ENCODE measurements at places on chromosomes 6 and 20.

DNA sequence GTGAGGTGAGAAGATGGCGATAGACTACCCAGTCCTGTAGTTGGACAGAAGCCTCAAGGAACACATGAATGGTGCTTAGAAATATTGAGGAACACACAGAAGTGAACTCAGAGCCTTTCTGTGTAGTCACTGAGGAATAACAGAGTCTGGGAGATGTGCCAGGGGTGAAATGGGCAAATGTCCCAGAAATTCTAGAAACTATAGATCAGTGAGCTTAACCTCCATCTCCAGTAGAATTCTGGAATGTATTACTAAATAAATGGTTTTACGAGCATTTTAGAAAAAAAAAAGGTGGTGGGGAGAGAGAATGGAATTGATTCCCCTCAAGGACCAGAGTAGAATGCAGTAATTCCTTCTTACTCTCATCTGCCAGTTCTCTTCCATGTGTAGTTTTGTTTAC is 380.0 kb downstream of the LMBRD1 start:
- DNase-seq, result no peak

DNA sequence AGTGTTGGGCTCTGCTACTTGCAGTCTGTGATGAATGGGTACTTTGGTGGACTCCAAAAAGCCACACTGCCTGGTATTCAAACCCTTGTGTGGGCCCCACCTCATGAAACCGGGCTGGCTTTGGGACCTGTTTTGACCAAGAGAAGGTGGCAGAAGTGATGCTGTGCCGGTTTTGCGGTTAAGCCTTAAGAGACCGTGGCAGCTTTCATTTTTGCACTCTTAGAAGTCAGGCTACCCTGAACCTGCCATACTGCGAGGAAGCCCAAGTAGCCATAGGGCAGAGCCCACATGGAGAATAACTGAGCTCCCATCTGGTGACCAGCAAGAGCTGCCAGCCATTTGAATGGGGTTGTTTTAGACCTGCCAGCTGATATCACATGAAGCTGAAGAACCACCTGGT is 10.2 kb downstream of the SULF2 start:
- DNase-seq, result no peak

GRCh38 chr6:152671171-152671570 is 26.5 kb upstream of the MYCT1 start:
- DNase-seq, result no peak

DNA sequence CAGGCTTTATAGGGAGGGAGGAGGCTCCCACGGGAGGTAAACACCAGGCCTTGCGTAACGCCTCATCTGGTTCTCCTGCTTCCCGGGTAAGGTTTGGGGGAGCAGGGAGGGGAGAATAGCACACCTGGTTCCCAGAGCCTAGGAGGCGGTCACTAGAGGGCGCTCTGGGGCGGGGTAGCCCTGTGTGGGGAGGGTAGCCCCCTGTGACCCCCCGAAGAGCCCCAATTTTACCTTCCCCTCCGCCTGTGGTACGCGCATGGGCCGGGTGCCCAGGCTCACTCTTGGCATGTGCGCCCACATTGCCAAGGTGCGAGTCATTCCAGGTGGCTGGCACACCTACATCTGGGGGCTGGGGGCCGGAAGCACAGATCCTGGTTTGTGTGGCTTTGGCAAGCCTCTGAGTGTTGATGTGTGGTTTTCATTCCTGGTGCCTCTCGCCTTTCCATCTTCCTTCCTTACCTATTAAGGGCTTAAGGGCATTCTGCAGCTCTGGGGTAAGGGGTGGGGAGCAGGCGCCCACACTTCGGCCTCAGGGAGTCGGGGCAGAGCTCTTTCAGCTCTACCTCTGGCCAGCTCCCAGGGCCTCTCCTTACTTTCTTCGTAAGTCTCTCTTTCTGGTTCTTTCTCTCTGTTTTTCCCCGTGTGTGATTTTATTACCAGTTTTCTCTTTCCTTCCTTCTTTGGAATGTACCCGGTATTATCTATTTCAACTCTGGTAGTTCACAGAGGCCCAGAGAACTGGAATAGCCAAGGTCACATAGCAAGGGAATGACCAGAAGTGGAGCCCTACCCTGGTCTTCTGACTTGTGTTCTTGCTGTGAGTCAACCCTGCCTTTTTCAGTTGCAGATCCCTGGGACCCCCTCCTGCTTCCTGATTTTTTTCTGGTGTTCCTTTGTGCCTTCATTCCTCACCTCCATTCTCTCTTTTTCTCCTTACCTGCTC is 492 bp upstream of the RNF39 start:
- no peak for DNase-seq

DNA sequence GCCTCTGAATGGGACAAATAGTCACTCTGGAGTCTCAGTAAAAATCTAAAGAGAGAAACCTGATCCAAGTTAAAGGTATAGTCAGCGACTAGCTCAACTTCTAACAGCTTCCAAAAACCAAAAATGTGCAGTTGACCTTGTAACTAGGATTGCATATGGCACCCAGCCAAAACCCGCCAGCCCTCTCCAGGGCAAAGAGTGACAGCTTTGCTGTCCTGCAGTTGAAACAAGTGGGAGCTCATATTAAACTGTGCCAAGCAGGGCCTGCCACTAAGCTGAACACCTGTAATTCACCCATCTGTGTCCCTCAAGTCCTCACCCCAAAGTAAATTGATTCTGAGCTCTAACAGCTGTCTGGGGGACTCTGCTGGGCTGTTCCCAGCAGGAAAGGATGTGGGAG is 695.3 kb downstream of the MAFB start:
- no peak for DNase-seq

GRCh38 chr6:36314221-36315014 is 22.3 kb downstream of the BNIP5 start:
- DNase-seq, result no peak

- no peak for DNase-seq
These were observed 68.5 kb downstream of the BANF2 start for GRCh38 chr20:17768271-17768670.

- DNase-seq, result no peak
These were observed 7.9 kb upstream of the SLC2A10 start for GRCh38 chr20:46701556-46701955.

DNA sequence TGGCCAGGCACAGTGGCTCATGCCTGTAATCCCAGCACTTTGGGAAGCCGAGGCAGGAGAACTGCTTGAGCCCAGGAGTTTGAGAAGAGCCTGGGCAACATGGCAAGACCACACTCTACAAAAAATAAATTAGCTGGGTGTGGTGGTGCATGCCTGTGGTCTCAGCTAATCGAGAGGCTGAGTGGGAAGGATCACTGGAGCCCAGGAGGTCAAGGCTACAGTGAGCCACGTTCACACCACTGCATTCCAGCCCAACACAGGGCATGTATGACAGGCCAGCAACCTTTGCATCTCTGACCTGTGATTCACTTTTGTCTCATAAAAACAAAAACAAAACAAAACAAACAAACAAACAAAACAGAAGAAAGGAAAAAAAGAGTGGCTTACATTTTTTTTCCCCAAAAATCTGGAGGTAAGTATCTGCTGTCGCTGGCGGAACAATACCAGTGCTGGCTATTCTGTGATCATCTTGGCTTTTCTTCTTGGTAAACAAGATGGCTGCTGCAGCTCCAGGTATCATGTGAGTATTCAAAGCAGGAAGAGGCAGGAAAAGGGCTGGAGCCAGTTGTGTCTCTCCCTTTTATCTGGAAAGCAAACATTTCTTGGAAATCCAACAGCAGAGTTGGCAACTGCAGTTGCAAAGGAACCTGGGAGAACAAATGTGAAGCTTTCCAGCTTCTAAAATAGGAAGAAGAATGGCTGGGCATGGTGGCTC is 40.4 kb upstream of the ZMYND8 start:
- no peak for DNase-seq

- DNase-seq, result no peak
These were observed at the start of gene SLC17A2 for GRCh38 chr6:25930532-25931410. Gene SLC17A2, minus strand, starts transcription at chr6:25930691. Its CDS starts 4,895 bp downstream, at chr6:25925796.

DNA sequence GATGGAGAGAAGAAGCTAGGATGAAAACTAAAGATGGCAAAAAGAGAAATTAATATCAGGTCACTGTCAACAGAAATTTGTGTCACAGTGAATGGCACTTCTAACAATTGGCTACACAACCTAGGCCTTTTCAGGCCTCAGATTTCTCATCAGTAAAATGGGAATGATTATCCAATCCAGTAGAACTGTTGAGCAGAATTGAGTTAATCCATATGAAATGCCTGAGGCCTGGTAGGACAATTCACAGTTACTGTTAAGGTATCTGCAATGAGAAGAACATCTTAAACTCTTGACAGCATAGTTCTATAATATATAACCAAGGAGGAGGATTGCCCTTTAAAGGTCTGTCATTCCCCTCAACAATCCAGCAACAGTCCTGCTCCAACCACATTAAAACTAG is 217.9 kb upstream of the ZNF217 start:
- DNase-seq, result no peak
